Stimulated activated CD8-positive, alpha-beta memory T cell treated with anti-CD3 and anti-CD28 coated beads, Interleukin-4, amount 100 ng/mL, for 1 hour (primary cell): ENCODE measurements at places on chromosomes 1 and 21.

DNA sequence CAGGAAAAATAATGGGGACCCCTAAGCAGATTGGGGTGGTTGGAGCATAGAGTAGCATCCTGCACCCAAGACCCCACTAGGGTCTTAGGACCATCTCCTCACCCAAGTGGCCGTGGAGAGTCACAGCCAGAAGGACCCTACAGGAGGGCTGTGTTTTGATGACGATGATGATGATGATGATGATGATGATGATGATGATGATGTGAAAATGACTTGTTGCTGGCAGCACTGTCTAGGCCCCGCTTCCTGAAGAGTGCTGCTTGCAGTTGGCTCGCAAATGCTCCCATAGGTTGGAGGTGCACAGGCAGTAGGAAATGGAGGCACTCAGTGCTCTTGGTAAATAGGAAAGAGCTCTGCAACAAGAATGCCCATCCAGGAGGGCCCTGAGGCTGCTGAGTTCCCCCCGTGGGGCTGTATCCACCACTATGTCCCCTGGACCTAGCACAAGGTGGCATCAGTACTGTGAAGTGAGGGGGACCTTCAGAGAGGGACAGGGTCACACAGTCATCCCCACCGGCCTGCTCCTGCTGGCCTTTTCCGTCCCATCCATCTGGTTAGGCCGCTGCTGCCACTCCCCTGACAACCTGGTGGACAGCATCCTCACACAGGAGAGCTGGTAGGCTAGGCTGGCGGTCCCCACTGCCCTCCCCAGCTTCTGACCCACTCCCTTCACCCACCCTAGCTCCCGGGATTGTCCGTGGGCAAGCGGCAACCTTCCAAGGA is 139.6 kb downstream of the FOXD2 start:
- no peak for DNase-seq

DNA sequence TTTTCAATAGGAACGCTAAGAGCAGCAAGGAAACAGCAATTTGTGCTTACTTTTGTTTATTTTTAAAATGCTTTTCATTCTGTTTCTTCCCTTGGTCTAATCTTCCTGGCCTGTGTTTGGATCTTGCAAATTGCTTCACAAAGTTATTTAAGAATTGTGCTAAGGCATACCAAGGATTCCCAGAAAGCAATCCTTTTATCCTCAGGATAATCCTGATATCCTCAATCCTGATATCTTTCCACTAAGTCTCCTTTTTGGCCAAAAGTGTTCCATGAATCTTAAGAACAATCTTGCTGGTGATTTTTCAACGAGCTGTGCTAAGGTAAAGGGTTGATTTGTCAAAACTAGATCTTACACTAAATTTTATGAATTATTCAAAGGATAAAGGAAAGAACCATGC is 1577.9 kb downstream of the PLA2G4A start:
- DNase-seq: no peak

- no peak for DNase-seq
Measured at GRCh38 chr1:27269276-27269675, 34.8 kb downstream of the WDTC1 start.

- no peak for DNase-seq
Measured at GRCh38 chr1:117815926-117816325, 113.5 kb downstream of the GDAP2 start.

DNA sequence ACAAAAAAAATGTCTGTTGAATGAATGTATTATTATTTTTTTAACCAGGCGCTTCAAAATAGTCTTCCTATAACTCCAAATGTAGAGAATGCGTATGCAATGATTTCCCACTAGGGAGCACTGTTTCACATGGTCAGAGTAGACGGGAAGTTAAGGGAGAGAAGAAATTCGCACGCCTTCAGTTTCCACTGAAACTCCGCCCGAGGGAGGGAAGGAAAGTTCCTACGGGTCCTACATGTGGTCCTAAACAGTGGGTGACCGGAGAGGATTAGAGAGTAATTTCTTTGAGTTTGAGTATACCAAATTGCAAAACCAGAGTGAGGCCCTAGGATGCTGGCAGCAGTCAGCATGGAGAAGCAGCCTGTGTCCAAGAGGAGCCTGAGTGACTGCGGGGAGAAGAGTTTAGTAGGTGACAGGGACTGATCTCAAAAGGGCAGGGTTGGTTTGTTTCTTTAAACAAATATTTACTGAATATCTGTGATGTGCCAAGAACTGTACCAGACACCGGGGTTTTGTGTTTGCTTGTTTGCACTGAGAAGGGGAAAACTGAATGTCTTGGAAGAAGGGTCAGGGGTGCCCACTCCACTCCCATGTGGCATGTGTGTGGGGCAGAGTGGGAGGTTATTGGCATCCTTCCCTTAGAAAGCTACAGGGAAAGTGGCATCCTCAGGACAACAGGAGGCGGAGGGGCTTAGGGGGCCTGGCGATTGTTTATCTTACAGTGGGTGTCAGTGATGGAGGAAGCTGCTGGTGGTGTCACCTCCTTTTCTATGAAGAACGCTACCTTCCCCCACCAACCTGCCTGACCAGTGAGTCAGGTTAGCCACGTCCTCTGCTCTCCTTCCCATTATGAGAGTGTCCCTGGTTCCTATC is 22.8 kb downstream of the RNU5D-1 start:
- DNase-seq: no peak

DNA sequence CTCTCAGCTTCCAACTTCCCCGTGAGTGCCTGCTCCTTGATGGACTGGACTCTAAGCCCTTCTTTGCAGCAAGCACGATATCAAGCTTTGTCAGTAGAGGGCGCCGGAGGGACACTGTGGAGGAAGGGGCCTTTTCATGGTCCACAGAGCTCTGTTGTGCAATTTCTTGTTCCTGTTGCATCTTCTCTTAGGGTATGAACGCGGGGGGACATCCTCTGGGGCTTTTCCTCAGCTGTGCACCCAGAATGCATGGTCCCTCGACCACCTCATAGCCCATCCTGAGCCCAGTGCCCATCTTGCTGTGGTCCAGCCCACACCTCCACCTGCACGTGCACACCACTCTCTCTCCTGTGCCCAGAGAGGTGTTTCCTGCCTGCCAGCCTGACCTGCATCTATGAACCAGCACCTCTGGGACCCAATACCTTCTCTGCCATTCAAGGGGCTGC is 556.8 kb downstream of the PTPRU start:
- no peak for DNase-seq

DNA sequence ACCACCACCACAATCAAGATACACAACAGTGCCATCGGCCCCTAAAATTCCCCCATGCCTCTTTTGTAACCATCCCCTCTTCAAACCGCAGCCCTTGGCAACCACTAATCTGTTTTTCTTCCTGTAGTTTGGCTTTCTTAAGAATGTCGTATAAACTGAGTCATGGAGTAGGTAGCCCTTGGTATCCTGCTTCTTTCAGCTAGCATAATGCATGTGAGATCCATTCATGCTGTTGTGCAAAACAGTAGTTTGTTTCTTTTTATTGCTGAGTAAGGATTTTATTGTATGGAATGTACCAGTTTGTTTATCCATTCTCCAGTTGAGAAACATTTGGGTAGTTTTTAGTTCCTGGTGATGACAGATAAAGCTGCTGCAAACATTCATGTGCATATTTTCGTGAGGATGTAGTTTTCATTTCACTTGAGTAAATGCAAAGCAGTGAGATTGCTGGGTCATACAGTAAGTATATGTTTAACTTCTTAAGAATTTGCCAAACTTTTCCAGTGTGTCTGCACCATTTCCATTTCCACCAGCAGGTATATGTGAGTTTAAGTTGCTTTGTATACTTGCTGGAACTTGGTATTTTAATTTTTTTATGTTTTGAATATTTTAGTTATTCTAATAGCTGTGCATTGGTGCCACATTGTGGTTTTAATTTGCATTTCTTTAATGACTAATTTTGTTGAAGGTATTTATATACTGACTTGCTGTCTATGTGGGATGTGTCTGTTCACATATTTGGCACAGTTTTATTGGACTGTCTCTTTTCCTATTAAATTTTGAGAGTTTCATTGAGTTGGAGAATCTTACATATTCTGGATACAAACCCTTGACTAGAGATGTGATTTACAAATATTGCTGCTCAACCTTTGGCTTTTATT is 148.4 kb upstream of the MAP1LC3C start:
- DNase-seq: no peak

DNA sequence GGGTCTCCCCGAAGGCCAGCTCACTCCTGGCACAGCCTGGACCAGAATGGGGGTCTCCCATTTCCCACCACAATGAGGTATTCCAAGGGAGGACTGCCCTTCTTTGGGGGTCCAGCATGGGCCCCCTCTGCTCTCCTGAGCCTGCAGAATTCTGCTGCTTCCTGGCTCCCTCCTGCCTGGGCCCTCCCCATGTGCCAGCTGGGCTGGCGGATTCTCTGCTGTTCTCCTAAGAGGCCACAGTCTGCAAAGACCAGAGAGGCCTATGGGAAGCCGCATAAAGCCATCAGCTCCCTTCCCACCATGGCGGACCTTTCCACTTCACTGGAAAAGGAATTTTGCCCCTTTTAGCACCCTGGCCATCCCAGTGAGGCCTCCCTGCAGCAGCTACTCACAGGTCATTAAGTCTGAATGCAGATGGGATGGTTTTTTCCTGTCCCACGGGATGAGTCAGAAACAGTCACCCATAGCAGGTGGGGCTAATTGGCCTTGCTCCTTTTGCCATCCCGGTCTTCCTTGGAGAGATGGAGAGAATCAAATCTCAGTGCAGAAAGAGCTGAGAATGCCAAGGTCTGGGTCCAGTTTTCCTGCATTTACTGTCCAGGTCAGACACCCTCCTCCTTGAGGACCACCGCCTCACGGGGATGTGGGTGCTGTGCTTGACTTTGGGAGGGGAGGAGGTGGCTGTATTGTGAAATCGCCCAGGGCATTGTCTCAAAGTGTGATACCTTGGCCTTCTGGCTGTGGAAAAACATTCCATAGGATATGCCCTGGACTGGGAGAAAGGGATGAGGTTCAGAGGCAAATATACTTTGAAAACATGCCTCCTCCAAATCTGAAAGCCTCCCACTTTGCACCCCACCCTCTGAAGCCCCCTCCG is 23.2 kb downstream of the MYBPH start:
- no peak for DNase-seq

DNA sequence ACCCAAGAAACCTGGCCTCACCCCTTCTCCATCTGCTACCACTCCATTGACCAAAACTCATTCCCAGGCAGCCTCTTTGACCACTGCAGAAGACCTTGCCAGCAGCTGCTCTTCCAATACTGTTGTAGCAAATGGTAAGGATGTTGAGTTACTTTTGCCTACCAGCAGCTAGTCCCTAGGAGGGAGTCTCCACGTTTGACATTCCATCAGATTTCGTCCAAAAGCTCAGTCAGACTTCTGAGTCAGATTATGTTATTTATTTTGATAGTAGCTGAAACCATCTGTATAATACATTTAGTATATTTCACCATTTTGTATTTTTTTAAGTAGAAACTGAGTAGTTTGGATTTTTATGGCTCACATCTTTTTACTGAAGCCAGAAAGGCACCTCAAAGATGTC is 51.5 kb upstream of the WNT2B start:
- no peak for DNase-seq

DNA sequence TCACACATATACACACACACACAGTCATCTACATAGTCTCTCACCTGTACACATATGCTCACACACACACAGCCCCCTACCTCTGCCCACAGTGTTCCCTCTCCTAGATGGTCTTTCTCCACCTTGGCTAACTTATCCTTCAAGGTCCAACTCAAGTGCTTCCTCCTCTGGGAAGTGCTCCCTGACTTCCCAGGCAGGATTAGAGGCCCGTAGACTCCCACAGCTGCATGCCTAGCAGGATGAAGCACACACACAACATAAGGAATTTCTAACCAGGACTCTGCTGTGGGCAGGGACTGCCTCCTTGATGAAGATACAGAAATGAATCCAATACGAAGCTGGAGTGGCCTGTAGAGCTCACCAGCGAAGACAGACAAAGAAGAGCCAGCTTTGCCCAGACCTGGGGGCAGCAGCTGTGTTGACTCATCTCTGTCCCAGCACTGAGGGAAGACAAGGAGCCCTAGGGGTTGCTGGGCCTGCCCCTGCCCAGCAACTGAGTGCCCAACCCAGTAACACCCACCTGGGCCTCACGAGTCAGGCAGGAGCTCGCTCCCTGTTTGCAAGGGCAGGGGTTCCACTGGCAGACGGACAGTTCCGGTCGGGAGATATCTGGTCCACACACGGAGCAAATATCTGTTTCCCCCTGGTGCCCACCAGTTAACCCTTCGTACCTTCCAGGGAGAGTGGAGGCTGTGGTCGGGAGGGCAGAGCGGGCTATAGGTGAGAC is 100.8 kb downstream of the DMRTB1 start:
- DNase-seq: no peak

DNA sequence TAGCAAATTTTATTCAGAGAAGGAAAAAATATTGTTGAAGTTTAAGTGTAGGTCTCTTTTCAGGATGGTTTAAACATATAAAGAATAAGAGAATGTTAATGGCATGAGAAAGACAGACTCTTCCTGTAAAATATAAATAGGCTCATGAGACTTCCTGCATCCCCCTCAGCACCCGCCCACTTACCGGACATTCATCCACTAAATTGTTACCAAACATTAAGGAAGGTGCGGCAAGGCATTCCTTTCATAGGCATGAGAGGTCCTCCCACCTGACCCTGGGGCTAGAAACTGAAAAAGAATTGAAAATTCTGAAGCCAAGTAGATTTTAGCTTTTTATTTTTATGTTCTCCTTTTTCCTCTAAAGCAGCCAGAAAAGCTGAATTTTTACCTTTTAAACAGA is 10.6 kb upstream of the USP1 start:
- DNase-seq: no peak

GRCh38 chr1:59367301-59368007 is 70.6 kb downstream of the FGGY start:
- DNase-seq: no peak

GRCh38 chr1:7652061-7652460 is 119.0 kb upstream of the VAMP3 start:
- no peak for DNase-seq

DNA sequence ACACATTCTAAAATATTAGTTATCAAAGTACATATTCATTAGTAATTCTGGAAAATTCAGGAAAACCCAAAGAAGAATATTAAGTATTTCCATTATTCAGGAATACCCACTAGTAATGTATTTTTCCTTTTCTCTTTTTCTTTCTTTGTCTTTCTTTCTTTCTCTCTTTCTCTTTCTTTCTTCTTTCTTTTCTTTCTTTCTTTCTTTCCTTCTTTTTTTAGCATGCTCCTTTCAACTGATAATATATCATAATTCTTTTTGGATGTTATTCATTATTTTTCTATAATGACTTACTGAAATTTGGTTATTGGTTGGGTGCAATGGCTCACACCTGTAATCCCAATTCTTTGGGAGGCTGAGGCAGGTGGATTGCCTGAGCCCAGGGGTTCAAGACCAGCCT is 175.6 kb upstream of the RAB4A start:
- no peak for DNase-seq
